ENCODE measurements at places on chromosomes 3 and 15.

- no peak for DNase-seq
Measured at GRCh38 chr3:71461749-71462483, 121.6 kb downstream of the FOXP1 start.

DNA sequence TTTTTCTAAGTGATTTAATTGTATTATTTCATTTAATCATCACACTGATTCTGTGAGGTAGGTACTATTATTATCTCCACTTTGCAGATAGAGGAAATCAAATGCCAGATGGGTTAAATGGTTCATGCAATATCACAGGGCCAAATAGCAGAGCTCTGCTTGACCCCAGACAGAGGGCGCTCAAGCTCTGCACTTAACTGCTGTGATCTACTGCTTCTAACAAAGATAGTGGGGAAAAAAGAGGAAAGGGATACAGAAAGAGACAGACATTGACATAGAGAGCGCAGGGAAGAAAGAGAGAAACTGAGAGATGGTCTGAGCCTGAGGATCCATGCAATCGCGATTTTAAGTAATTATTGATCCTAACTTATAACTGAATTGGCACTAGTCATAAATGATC, 279.1 kb upstream of the THRB start:
- DNase-seq = no peak

GRCh38 chr3:170802164-170803151, 67.5 kb downstream of the RPL22L1 start:
- no peak for DNase-seq

DNA sequence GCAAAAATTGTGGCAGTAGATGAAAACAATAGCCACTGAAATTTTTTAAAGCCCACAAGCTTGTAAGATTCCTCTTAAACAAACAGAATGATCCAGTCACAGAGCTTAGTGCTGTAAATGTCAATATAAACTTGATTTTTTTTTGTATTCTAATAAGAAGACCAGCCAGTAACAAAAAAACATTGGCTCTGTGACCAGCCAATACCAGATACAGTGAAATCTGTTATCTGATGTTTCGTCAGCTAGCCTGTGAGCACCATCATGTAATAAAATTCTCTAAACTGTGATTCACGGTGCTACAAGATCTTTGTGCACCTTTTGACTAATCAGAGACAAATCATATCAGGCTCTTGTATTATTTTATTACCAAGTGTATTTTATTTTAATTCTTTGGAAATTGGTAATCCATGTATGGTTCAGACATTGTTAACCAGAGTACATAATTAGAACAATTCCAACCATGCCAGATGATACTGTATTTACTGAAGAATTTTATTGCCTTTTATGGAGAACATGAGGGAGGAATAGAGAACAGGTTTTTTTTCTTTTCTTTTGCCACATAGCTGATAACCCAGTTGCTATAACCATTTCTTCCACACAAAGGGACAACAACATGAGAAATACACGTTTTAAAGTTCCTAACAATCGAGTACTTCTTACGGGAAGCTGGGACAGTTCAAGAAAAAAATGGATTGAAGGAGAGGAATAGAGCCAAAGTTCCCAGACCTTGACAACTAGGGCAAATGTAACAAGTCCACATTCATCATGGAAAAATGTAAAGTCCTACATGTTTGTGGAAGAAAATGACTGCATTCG, 71.9 kb downstream of the FILIP1L start:
- DNase-seq = no peak

DNA sequence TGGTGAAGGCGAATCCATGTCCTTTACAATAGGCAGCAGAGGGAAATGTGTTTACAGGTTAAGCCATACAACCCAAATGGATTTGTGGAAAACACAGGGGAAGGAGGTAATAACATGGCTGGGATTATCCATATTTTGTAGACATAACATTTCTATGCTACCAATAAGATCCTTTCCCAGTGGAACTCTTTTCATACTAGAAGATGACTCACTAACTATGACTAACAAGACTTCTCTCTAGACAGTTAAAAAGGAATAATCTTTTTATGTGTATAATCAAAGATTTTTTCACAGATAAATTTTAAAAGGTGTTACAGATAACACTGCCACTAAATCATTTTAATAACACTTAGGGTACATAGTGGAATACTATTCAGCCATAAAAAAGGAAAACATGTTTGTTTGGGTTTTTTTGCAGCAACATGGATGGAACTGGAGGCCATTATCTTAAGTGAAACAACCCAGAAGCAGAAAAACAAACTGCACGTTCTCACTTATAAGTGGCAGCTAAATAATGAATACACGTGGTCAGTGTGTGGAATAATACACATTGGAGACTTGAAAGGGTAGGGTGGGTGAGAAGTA, 39.6 kb downstream of the VPS13C start:
- DNase-seq = no peak
